ENCODE measurements at places on chromosomes 5 and 9. TPM values are rescaled to one million over a fixed set of nuclear protein-coding genes. Genes with fewer than 3 reads are reported as not detected.

- DNase-seq = peak; percentile 52
These were observed 523 bp downstream of the MAML1 start for GRCh38 chr5:179732918-179733771.

GRCh38 chr9:113482991-113483675, 19.6 kb downstream of the RGS3 start:
- DNase-seq = no peak

- no peak for DNase-seq
These were observed 7.1 kb upstream of the NANS start for GRCh38 chr9:98049288-98050072.

CAPSL gene
- not detected for polyA plus RNA-seq

HAPLN1 gene
- not detected for polyA plus RNA-seq

- DNase-seq = peak; percentile 12
These were observed 2.9 kb downstream of the EDIL3 start for GRCh38 chr5:84381502-84382362.

DNA sequence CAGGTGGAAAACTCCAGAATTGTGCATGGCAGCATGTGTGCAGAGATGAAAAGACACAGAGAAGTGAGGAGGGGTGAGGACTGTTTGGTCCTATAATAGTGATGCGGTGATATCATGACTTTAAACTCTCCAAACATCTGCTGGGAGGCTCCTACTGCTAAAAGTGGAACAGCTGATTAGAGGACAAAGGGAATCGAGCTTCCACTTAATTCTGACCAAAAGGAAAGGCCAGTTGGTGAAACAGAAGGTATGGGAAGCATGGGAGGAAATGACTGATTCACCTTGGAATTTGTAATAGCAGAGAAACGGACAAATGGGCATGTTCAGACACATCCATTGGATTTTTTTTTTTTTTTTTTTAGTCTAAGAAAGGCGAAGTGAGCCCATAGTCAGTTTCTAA, 67.5 kb upstream of the MAMDC2 start:
- DNase-seq = peak; percentile 83

CBY3 gene
- not detected for polyA plus RNA-seq

DNA sequence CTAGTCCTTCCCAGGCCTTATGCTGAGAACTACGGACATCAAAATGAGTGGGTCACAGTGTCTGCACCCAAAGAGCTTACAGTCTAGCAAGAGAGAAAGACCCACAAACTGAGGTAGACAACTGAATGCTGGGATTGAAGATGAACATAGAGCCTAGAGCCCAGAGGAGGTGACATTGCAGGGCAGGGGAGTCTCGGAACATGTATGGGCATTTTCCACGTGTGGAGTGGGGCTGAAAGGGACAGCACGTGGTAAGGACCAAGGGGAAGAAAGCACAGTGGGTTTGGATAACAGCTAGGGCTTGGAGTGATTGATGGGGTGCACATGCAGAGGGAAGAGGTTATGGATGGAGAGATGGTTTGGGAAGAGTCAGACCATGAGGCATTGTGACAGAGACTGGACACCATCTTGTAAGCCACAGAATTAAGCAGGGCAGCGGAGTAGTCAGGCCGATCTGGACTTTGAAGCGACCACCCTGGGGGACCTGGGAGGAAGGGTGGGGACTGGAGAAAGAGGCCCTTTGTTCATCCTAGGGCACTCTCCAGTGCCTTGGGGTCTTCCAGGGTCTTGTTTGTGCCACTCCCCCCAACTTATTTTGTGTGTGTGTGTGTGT, 47.5 kb upstream of the SH3PXD2B start:
- DNase-seq = no peak

DNA sequence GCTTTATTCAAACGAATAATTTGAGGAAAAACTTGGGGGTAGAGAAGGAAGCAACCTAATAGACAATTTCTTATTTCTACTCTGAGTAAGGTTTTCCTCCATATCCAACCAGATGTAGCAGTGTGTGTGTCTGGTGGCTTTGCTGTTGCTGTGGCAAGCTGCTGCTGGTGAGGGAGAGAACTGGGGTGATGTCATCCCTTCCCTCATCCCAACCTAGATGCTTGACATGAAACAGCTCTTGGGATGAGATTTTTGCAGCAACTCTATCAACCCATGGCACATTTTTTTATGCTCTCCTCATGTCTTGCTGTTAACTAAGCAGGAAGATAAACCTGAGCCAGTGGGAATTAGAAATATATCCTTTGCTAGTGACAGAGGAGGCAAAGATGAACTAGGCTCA, 135.8 kb downstream of the PCSK1 start:
- peak; percentile 28 for DNase-seq

RASGRF2 gene
- polyA plus RNA-seq = 0.05 TPM

GRCh38 chr9:124222918-124223720, 34.6 kb upstream of the NEK6 start:
- no peak for DNase-seq

DNA sequence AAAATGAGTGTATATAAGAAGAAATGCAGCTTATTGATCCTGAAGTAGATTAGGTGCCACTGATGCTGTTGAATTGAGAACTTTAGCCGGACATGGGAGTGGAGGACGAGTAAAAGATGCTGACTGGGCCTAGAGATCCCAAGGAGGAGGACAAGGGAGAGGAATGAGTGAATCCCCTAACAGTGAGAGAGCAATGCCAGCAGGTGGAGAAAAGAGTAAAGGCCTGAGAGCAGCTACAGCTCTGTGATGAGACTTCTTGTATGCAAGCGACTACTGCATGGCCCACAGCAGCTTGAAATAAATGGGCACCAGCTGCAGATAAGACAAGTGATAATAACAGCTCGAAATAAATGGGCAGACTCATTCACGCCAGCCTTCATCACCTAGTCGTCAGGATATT, 44.5 kb upstream of the JMY start:
- no peak for DNase-seq

GRCh38 chr5:80250801-80251200, 5.0 kb downstream of the SERINC5 start:
- no peak for DNase-seq

DNA sequence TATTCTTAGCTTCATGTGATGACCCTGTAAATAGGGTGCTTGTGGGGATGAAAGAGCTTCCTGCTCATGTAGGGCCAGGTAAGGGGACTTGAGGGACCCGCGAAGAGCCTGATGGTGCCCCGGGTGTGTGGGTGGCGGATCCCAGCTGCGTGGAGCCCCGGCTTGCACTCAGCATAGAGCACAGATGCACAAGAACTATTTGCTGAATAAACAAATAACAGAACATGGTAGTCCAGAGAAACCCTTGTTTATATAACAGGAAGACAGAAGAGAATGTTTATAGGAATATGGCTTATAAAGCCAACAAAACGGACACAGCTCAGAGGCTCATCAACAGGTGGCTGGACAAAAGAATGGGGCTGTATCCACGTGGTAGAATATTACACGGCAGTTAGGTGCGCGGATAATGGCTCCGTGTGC, 106.9 kb upstream of the COL5A1 start:
- no peak for DNase-seq

DNA sequence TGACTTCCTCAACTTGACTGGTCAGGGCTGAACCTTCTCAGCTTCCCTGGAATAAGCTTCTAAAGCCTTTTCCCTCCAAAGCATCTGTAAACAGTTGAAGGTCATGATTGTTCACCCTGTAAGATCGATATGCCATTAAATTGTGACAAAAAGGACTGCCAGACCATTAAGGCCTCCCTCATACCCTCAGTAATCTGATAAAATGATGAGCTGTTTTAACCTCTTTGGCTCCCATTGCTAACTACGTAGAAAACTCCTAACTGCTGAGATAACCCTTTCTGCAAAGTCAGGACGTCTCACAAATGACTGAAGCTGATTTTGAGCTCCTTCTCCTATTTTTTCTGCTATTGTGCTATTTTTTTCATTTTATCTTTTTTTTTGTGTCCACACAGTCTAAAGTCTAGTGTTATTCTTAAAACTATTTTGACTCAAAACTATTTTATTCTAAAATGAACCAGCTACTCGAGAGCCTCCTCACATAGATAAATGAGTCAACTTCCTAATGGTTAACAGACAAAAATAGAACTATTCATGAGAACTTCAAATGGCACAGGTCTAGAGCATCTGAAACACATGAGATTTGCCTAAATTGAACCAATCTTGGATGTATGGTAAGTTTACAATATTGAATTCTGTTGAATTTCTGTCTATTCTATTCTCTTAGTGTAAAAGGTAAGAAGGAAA, 395.6 kb upstream of the TLE4 start:
- no peak for DNase-seq

DNA sequence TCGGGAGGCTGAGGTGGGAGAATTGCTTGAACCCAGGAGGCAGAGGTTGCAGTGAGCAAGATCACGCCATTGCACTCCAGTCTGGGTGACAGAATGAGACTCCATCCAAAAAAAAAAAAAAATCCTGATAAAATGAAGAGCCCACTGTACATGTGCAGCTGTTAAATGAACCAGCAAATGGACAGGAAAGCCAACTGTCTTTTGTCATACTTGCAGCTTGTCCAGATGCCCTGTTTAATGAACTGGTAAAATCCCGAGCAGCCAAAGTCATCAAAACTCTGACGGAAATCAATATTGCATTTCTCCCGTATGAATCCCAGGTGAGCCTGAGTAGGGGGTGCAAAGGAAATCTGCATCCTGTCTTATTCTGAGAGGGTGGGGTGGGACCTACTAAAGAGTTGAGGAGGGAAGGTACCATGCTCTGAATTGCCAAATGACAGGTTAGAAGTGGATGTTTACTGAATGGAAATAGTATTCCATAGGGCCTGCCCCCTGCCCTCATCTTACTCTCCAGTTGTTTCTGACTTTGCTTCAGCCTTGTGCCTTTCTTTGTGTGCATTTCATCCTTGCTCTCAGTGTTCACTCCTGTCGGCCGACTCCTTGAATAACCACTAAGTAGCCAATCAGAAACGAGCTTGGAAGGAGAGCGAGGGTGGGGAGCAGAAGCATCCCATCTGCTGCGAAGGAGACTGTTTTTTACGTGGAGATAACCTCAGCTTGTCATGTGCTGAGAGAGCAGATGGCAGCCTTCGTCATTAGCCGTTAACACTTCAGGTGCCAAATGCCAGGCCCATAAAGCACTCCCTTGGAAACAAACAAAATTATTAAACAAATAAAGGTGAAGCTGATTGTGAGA, 45.7 kb upstream of the CFAP157 start:
- DNase-seq = no peak

PCDHB9 gene
- 0.12 TPM for polyA plus RNA-seq

DNA sequence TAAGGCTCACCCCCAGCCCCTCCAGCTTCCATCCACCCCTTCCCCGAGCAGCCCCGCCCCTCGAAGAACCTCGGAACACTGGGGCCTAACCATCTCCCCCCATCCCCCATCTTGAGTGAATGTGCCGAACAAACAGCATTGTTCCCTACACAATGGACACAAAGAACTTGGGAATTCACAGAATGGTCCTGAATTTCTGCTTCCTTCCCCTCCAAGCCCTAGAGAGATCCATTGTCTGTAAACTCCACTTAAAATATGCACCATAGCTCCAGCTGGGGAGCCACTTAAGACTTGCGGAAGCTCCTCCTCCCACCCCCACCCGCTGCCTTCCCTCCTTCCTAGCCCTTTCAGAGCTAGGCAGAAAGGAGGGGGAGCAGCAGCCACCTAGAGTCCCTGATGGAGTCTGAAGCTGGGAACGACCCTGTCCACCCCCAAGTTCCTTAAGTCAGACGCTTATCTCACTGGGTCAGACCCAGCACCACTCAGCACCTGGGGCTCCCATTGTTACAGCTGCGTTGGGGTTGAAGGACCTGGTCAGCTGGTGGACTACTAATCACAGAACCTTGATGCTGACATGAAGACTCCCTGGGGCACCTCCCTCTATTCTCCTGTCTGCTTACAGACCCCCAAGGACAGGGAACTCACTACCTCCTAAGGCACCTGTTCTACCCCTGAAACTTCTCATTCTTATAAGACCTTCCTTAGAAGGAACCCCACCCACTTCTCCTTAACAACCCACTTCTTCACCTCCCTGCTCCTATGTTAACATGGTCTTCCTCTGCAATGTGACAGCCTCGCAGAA, 61.4 kb downstream of the PCDH1 start:
- no peak for DNase-seq

CNTNAP3 gene
- polyA plus RNA-seq = 15.1 TPM

DNA sequence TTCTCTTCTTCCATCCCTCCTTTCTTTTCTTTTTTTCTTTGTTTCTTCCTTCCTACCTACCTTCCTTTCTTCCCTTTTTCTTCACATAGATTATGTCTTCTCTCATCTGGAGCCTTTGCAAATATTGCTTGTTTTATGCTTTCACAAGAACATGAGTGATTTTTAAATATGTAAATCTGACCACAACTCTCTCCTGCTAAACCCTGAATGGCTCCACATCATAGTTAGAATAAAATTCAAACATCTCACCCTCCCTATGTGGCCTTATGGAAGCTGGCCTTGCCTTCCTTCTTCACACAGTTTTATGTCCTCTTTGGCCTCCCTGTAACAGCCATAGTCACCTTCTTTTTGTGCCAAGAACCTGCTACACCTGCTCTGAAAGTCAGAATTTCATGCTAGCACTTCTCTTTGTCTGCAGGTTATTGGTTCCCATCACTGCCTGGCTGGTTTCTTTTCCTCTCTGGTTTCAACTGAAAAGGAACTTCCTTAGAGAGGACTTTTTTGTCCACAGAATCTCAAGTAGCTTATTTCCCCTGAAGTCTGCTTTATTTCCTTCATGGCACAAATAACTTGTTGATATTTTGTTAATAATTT, 114.3 kb upstream of the TNC start:
- DNase-seq = no peak

GRCh38 chr5:123303802-123304201, 119.4 kb downstream of the CEP120 start:
- DNase-seq = no peak

GHR gene
- polyA plus RNA-seq = 0.56 TPM

GRCh38 chr5:179486596-179487051, 63.7 kb upstream of the RUFY1 start:
- no peak for DNase-seq

GRCh38 chr5:51373880-51374523, 9.2 kb upstream of the ISL1 start:
- no peak for DNase-seq

DNA sequence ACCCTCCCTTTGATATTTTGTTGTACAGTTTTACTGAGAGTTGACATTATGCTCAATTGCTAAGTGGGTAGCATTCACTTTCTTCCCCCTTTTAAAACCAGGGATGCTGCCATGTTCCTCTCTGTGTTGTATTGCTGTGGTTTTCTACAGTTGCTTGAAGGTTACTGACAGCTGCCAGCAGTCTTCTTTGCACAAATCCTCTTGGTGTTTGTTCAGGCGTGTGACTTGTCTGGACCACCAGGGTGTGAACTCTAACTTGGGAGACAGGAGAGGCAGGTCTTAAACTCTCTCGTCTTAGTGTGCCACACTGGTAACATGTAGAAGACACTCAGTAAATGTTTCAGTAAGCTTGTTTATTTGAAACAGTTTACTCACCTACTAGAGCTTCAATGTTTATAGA, 25.1 kb downstream of the SLC44A1 start:
- no peak for DNase-seq

Data from mammary epithelial cell (primary cell).